Right cardiac atrium (tissue), 5 donors: ENCODE measurements at places on chromosomes 1 and 21. TPM values are rescaled to one million over a fixed set of nuclear protein-coding genes. Genes with fewer than 3 reads are reported as not detected.

The FCRLB gene
- 0.60 TPM for total RNA-seq

- no peak for DNase-seq
Observed at GRCh38 chr1:91559838-91560565, 59.4 kb downstream of the CDC7 start.

DNA sequence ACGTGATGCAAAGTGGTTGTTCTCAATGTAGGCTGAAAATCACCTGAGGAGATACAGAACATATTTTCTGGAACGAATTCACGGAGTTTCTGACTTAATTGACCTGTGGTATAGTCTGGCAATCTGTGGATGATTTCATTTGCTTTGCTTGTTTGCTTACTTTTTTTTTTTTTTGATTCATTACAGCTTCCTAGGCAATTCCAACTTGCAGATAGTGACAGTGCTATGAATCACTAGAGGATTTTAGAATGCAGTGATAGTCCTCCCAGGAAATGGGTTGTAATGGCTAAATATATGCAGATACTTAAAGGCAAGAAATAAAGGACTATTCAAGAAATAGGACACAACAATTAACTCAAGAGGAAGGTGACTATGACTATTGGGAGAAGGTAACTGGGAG is 1378.1 kb upstream of the PRMT6 start:
- no peak for DNase-seq

- DNase-seq = no peak
Observed at GRCh38 chr1:166353213-166353612, 186.4 kb upstream of the FAM78B start.

The TSPAN2 gene
- total RNA-seq = 11.1 TPM

The AMY1A gene
- total RNA-seq = not detected

DNA sequence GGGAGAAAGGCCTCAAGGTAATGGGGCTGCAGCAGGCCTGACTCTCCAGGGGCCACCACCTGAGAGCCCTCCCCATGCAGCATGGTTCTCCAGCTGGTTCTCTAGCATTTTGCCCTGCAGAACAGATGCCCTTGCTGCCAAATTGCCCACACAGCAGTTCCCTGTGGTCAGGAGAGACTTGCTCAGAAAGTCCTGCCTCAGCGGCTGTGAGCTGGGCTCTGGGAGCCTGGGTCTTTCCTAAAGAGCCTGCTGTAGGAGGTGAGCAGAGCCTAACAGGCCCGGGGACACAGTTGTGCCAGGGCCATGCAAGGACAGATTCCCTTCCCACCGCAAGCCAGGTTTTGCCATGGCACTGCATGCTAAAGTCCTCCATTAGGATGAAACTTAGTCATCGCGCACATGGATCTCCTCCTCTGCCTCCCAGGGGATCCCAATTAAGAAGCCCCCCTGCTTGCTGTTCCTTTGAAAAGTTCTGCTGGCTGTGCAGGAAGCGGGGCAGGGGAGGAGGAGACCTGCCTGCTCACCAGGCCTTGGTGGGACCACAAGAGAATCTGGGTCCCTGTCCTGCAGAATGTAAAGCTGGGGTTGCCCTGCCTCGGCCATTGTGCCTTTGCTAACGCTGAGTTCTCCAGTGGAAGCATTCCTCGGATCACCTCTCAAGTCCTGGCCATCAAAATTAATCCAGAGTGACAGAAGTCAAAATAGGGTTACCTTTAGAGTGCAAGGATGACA is 21.4 kb downstream of the TEX35 start:
- no peak for DNase-seq

DNA sequence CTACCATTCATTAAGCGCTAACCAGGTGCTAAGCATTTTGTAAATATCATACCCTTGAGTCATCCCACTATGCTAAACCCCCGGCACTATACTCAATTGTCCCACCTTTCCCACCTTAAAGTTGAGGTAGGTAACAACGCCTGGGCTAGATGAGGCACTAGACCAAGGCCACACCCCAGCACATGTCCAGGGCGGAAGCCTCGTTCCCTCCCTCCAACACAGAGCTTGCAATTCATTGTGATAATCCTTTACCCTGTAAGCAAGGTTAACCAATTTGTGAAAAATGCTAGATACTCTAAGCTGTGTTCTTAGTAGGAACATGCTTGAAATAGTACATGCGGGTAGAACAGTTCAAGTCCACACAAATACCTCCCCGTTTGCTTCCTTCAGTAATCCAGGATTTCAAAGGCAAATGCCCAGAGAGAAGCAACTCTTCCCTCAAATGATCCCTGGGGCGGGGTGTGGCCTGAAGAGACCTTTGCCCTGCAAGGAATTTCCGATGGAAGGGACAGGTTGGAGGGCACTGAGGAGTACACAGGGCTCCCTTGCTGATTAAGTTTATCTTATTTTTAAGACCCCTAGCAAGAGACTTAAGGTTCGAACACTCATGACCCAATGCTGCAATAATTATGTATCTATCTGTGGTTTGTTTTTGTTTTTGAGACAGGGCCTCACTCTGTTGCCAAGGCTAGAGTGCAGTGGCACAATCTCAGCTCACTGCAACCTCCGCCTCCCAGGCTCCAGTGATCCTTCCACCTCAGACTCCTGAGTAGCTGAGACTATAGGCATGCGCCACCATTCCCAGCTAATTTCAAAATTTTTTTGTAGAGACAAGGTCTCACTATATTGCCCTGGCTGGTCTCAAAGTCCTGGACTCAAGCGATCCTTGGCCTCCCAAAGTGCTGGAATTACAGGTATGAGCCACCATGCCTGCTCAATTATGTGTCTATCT is 2.6 kb downstream of the RSPH1 start:
- no peak for DNase-seq

The FDPS gene
- 106 TPM for total RNA-seq

- DNase-seq = peak; percentile 6
Observed at GRCh38 chr1:46478721-46479485, 10.7 kb upstream of the DMBX1 start.

The HLX gene
- 8.3 TPM for total RNA-seq

The SPRR2A gene
- total RNA-seq = not detected

DNA sequence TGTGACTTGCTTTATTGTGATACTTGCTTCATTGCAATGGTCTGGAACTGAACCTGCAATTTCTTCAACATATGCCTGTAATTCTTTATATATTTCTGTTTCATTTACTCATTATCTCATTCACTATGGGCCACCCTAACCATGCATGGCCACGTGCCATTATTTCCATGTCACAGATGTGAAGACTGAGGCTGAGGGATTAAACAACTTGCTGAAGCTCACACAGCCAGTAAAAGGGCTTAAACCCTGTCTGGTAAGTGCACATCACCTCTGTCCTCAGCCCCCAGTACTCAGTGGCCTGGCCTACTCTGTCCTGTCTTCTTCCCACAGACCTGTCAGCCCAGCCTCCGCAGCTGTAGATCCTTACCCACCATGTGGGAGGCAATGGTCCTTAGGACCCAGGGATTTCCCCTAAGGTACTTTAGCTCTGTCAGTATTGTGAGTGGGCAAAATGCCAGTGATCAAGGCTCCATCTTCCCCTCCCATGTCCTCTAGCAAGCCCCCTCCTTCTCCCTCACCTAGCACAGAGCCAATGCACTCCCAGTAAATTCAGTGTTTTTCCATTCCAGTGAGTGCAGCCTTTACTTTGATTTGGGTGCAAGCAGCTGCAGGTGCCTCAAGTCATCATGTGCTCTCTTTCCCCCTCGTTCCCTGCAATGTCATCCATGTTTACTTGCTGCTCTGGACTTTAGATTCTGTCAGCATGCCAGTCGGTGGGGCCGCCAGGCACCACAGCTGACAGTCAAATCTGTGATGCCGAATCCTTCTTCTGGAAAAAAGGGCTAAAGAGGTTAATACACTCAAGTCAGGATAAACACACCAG is 228.2 kb upstream of the PROX1 start:
- no peak for DNase-seq

- no peak for DNase-seq
Observed at GRCh38 chr1:208569181-208569580, 325.0 kb upstream of the PLXNA2 start.

DNA sequence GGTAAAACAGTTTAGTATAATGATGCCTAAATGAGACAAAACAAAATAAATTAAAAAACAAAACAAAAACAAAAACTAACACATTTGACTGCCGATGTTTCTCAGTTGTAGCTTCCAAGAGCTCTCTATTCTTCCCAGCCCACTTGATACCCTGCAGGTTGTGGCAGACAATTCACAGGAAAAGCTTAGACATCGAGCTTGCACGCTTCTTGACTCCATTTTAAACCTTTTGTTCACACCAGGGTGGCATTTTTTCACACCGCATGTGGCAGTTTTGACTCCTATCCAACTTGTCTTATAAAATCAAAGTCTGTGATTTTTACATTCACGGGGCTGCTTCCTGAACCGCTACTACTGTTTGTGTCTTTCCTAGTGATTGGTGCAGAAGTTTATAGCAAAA is 575.9 kb downstream of the USP25 start:
- DNase-seq = no peak

- DNase-seq = no peak
Observed at GRCh38 chr1:55886856-55887712, 671.9 kb upstream of the USP24 start.

GRCh38 chr1:101945884-101946283 is 50.8 kb downstream of the OLFM3 start:
- DNase-seq = no peak

The KIF17 gene
- 2.6 TPM for total RNA-seq

- DNase-seq = no peak
Observed at GRCh38 chr1:46526691-46527291, 24.7 kb downstream of the KNCN start.

- peak; percentile 8 for DNase-seq
Observed at GRCh38 chr21:45511007-45511406, 31.2 kb downstream of the SLC19A1 start.

The HTR6 gene
- not detected for total RNA-seq

DNA sequence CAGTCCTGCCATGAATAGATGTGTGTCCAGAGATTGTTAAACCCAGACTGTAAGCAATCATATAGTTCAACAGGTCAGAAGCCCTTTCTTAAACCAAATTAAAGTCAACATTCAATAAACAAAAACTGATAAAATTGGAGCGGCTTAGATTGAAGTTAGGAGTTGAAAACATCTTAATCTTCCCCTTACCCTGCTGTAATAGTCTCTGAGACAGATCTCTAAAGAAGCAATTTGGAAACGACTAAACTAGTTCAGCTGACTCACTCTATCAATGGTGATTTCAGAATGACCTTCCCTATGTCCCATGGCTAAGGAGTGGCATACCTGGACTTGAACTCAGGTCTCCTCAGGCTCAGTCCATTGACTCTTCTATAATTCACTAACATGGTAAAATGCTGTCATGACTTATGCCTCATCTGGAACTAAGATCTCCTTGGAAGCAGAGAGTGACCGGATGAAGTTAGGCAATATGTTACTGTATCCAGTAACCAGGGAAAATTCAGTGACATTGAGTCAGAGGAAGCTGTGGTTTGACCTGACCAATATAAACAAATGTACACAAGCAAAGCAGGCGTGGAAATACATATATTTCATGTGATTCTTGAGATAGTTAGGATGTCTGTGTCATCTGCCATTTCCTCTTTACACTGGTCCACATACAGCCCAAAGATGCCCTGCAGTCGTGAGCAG is 30.1 kb downstream of the SGIP1 start:
- no peak for DNase-seq

GRCh38 chr21:43812957-43813655 is 23.7 kb downstream of the RRP1 start:
- DNase-seq = peak; percentile 37

GRCh38 chr1:116374353-116375147 is 1.5 kb downstream of the ATP1A1 start:
- no peak for DNase-seq

GRCh38 chr1:163055531-163055930 is 13.6 kb upstream of the RGS4 start:
- DNase-seq = no peak

DNA sequence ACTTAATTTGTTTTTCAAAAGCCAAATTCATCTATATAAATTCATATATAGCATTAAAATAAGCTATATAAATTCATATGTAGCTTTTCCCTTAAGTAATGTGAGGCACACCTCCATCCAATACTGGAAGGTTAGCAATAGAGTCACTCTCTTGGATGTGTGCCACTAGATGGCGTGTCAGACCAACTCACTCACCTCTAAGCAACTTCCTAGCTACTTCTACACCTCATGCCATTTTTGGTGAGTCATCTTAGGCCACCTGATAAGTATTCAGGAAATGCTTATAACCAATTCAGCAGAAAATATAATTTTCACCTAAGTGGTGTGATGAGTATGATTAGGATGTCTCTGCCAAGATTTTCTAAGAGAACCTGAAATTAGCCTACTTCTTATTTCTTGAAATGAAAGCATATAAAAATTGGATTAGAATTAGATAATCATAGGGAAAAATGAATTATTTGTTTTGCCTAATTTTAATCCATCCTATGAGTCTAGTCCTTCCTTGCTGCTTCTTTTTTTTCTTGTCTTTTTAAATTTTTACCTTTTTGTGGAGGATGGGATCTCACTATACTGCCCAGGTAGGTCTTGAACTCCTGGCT is 34.4 kb upstream of the TADA1 start:
- peak; percentile 49 for DNase-seq

DNA sequence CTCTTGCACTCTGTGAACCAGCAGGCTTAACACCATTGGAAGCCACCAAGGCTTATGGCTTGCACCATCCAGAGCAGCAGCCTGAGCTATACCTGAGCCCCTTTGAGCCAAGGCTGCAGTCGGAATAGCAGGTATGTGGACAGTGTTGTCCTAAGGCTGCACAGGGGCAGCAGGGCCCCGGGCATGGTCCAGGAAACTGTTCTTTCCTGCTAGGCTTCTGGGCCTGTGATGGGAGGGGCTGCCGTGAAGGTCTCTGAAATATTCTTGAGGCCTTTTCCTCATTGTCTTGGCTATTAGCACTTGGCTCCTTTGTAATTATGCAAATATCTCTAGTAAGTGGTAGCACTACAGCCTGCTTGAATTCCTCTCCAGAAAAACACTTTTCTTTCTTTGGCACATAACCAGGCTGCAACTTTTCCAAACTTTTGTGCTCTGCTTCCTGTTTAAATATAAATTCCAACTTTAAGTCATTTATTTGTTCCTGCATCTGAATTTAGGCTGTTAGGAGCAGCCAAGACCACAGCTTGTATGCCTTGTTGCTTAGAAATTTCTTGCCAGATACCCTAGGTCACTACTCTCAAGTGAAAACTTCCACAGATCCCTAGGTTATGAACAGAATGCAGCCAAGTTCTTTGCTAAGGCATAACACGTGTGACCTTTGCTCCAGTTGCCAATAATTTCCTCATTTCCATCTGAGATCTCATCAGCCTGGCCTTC is 5.2 kb downstream of the KRTAP20-4 start:
- DNase-seq = no peak

DNA sequence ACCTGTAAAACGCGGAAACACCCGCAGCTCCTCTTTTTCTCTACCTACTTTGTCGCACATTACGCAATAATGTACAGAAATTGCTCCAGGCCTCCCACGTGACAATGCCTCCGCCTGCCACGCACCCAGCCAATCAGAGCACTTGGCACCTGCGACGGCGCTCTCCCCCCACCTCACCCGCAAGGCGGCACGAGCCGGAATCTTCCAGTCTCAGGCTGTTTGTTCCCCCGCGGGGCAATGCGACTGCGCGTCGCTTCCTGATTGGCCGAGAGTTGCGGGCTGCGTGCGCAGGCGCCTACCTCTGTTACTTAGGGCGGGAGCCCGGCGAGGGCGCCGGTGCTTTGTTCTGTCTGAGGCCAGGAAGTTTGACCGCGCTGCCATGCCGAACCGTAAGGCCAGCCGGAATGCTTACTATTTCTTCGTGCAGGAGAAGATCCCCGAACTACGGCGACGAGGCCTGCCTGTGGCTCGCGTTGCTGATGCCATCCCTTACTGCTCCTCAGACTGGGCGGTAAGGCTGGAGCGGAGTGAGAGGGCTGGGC is at the start of gene MAEL:
Gene MAEL (plus strand): TSS at position 307 of the 542 bp plus-strand sequence. CDS start 73 bp downstream, at position 380.
- DNase-seq = no peak

GRCh38 chr1:16094453-16095158 is 21.2 kb upstream of the FAM131C start:
- DNase-seq = no peak

GRCh38 chr1:103492003-103492625 is 33.4 kb upstream of the RNPC3 start:
- DNase-seq = no peak

The S1PR1 gene
- total RNA-seq = 54.2 TPM
